ENCODE measurements at places on chromosomes 7 and 10.

- DNase-seq, result no peak
Observed at GRCh38 chr7:14687241-14687640, 215.3 kb downstream of the DGKB start.

- no peak for DNase-seq
Observed at GRCh38 chr7:6254866-6255265, 17.6 kb downstream of the CYTH3 start.

- DNase-seq, result no peak
Observed at GRCh38 chr7:4172883-4173282, 509.2 kb upstream of the FOXK1 start.

DNA sequence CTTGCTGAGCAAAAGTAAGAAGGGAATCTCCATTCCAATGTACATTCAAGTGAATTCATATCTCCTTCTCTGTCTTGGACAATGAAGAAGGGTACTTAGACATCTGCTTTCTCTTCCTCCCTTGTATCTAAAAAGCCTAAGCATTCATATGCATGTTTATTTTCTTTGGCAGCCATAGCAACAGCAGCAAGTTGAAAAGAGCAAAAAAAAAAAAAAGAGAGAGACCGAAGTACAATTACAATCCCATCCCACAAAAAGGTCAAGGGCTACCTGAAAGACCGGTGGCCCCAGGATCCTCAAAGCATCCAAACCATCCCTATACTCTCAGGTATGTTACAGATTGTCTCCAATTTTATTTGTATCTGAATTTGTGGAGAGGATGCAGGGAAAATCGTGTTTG, 4.1 kb downstream of the OR2F1 start:
- no peak for DNase-seq

DNA sequence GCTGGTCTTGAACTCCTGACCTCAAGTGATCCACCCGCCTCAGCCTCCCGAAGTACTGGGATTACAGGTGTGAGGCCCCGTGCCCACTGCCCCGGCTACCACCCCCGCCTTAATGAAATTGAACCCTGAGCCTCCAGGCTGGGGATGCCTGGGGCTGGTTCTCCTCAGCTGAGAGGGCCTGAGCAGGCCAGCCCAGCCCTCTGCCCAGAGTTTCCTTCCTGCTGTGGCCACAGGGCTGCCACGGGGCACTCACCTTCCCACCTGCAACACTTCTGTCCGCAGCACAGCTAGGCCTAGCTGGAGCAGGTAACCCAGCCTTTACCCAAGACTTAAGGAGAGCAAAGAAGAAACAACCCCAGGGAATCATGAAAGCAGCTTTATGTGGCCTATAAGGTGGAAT, 78.1 kb upstream of the ANLN start:
- DNase-seq, result no peak

GRCh38 chr7:43054052-43054722, 58.3 kb upstream of the HECW1 start:
- no peak for DNase-seq

- DNase-seq, result no peak
Observed at GRCh38 chr7:129501760-129502707, at the start of gene SMKR1. Gene SMKR1, plus strand, starts transcription at chr7:129502531. Its CDS starts 294 bp downstream, at chr7:129502825.

- no peak for DNase-seq
Observed at GRCh38 chr10:68831961-68832455, 4.7 kb downstream of the STOX1 start.

- no peak for DNase-seq
Observed at GRCh38 chr10:113153493-113154102, 203.6 kb downstream of the TCF7L2 start.

DNA sequence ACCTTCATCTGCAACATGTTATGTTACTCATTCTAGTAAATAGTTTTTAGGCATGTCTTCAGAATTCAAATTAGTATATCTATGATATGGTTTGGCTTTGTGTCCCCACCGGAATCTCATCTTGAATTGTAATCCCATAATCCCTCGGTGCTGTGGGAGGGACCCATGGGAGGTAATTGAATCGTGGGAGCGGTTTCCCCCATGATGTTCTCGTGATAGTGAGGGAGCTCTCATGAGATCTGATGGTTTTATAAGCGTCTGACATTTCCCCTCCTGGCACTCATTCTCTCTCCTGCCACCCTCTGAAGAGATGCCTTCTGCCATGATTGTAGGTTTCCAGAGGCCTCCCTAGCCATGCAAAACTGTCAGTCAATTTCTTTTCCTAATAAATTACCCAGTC, 20.4 kb upstream of the GPR37 start:
- DNase-seq, result no peak

- DNase-seq, result no peak
Observed at GRCh38 chr10:59181668-59182067, 5.2 kb downstream of the PHYHIPL start.

DNA sequence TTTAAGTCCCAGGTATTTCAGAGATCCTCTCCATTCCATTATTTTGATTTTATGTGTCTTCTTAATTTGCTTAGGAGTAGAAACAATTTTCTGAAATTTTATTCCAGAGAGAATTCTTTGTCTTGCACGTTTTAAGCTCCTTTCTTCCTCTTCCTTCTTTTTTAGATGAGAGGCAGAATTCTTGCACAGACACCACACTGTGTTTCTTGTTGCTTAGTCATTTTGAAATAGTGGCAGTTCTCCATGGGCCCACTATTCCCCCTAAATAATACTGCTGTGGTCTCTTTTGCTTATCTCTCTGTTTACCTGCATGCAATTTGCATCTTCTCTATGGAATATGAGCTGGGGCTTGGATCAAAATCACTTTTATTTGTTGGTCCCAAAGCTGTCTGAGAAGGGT, 54.3 kb upstream of the WAC start:
- no peak for DNase-seq

DNA sequence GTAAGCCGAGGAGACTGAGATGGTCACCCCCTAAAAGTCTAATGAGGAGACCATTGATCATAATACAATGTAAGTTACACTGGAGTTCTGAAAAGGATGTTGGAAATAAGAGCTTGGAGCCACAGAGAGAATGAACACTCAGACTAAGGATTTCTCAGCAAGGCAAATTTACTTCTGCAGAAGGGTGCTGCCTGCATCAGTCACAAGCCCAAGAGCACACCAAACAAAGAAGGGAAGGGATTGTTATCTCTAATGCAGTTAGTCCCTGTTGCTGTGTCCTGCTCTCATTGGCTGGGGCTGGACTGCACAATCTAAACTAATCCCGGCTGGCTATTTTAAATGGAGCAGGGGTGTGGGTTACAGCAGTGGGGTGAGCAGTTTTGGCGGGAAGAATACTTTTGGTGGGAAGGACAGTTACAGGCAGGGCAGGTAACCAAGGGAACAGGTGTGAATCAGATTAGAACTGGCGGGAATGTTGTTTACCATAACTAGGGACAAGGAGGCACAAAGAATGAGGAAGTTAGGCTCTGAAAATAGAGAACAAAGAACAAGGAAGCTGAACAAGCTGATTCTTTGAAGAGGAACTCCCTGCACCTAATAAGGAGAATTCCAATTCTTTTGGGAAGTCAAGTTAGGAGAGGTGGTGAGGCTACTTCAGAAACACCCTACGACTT, 30.3 kb upstream of the TRIM24 start:
- no peak for DNase-seq

- no peak for DNase-seq
Observed at GRCh38 chr7:147400925-147401324, 1189.6 kb upstream of the C7orf33 start.

DNA sequence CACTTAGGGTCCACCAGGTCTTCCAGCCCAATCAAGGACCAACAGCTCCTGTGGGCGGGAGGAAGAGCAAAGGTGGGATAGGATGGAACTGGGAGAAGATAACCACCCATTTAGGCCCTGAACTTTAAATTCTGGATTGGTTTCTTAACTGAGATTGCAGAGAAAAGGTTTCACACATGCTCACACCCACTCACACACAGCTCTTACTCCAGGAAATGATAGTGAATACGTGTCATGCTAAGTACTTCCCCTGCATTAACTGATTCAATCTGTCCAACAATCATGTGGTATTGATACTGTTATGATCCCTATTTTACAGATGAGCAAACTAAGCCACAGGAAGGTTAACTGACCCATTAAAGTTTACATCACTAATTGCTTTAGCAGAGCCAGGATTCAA, 4.6 kb upstream of the CYP3A4 start:
- no peak for DNase-seq

- DNase-seq, result no peak
Observed at GRCh38 chr7:28381466-28381865, 30.9 kb upstream of the CREB5 start.

GRCh38 chr7:30585675-30586074, 9.0 kb upstream of the GARS1 start:
- DNase-seq, result no peak

- no peak for DNase-seq
Observed at GRCh38 chr7:132815130-132815529, 238.9 kb upstream of the PLXNA4 start.

GRCh38 chr7:101664436-101664835, 35.3 kb upstream of the MYL10 start:
- DNase-seq, result no peak

GRCh38 chr10:43863859-43864591, 215.3 kb upstream of the ZNF32 start:
- no peak for DNase-seq

DNA sequence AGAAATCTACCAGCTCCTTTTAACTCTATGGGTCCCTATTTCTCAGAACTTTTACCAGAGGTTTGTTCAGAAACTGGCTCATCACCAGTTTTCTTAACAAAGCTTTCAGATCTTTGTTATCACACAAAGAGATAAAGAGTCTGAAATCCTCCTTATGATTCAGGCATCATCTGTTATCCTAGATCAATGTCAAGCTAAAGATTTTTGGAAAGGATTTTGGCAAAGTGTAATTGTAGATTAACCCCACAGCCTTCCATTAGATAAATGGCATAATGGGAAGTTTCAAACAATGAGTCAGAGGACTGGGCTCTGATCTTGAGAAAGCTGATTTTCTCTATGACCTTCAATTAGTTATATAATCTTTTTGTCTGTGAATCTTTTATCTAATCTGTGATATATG, 192.2 kb downstream of the NXPH1 start:
- no peak for DNase-seq

- no peak for DNase-seq
Observed at GRCh38 chr7:46080595-46081159, 159.6 kb upstream of the IGFBP3 start.

GRCh38 chr7:105006367-105007136, 7.5 kb upstream of the KMT2E start:
- DNase-seq, result no peak

GRCh38 chr10:84966708-84967441, 638.5 kb downstream of the CCSER2 start:
- DNase-seq, result no peak

- no peak for DNase-seq
Observed at GRCh38 chr10:79944428-79945395, 4.2 kb downstream of the SFTPD start.

DNA sequence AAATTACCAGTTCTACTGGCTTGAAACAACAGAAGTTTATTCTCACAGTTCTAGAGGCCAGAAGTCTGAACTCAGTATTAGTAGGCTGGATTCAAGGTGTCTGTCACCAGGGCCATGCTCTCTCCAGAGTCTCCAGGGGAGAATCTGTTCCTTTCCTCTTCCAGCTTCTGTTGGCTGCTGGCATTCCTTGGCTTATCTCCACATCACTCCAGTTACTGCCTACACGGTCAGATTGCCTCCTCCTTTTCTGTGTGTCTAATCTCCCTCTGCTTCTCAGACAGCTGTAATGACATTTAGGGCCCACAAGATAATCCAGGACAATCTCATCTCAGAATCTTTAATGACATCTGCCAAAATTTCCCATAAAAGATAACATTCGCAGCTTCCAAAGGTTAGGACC, 36.6 kb downstream of the MAPK8 start:
- no peak for DNase-seq

DNA sequence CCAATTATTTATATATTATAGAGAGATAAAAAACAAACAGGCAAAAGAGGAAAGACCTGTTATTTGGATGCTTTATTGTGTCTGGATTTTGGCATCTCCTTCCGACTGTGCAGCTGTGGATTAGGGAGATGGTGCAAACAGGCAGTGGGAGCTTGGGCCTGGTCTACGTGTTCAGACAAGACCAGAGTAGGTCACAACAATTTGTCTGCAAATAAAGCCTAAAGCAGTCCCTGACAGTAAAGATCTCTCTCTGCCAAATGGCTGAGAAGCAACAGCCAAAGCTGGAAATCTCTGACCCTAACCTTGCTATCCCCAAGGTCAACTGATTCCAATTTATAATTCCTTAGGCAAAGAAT, 82.0 kb downstream of the ABLIM1 start:
- no peak for DNase-seq

GRCh38 chr7:10116511-10116910, 857.2 kb upstream of the PHF14 start:
- no peak for DNase-seq

- DNase-seq, result no peak
Observed at GRCh38 chr7:121360564-121360963, 31.8 kb downstream of the WNT16 start.

- no peak for DNase-seq
Observed at GRCh38 chr10:47146572-47146971, 153.4 kb upstream of the GDF10 start.

GRCh38 chr7:117088623-117089194, 135.4 kb downstream of the ST7 start:
- no peak for DNase-seq

GRCh38 chr7:123557016-123557397, 611 bp downstream of the NDUFA5 start:
- no peak for DNase-seq
